ENCODE measurements at places on chromosomes 3 and 15. TPM values are rescaled to one million over a fixed set of nuclear protein-coding genes. Genes with fewer than 3 reads are reported as not detected.

GRCh38 chr15:85477730-85478129 is 97.3 kb downstream of the AKAP13 start:
- no peak for DNase-seq

Gene ADAMTS17
- 7.2 TPM for polyA plus RNA-seq

DNA sequence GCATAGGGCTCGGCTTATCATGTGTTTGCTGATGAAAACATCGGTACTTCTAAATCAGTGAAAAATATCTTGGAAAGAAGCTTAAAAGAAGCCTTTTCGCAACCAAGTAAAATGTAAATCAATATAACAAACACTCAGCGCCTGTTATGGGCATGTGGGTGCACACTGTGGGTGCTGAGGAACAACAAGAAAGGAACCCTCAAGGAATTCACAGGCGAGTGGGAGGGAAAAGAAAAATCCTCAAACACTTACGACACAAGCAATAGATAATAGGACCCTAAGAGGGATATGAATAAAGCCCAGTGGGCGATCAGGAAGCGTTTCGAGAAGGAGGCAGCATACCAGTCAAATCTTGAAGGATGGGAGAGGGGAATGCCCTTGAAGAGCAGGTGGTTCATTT is 21.9 kb downstream of the GLDN start:
- no peak for DNase-seq

GRCh38 chr3:73597476-73597875 is 27.3 kb downstream of the PDZRN3 start:
- no peak for DNase-seq

GRCh38 chr15:40420071-40420713 is 14.6 kb downstream of the IVD start:
- no peak for DNase-seq

GRCh38 chr3:188380722-188381121 is 226.8 kb downstream of the LPP start:
- DNase-seq, result no peak

- DNase-seq, result no peak
Observed at GRCh38 chr3:55118451-55118850, 190.6 kb upstream of the LRTM1 start.

DNA sequence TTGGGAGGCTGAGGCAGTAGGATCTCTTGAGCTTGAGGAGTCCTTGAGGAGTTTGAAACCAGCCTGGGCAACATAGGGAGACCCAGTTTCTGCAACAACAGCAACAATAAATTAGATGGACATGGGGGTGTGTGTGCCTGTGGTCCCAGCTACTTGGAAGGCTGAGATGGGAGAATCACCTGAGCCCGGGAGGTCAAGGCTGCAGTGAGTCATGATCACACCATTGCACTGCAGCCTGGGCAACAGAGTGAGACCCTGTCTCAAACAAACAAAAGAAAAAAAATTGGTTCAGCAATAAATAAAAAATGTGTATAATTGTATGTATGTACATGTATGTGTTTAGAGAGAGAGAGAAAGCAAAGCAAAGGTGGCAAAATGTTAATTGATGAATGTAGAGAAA is 83.1 kb downstream of the PDE8A start:
- no peak for DNase-seq

DNA sequence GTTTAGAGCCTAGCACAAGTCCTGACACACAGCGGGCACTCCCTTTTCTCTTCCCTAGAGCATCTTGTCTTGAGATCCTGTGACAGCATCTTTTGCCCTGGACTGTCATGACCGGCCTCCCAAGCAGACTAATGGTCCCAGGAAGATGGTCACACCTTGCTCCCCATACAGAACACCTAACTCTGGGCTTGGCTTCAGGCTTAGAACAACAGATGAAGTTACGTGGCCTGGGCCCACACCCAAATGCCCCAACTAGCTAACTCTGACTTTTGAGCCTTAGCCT is 781 bp upstream of the IP6K1 start:
- DNase-seq, result no peak

GRCh38 chr3:151798466-151798865 is 15.4 kb upstream of the AADAC start:
- DNase-seq, result no peak

Gene P4HTM
- polyA plus RNA-seq, result 8.7 TPM

Gene STT3B
- 36.4 TPM for polyA plus RNA-seq

GRCh38 chr3:14122301-14122700 is 2.4 kb downstream of the CHCHD4 start:
- no peak for DNase-seq

- peak; percentile 43 for DNase-seq
Observed at GRCh38 chr3:13544293-13544831, 4.6 kb upstream of the FBLN2 start.

DNA sequence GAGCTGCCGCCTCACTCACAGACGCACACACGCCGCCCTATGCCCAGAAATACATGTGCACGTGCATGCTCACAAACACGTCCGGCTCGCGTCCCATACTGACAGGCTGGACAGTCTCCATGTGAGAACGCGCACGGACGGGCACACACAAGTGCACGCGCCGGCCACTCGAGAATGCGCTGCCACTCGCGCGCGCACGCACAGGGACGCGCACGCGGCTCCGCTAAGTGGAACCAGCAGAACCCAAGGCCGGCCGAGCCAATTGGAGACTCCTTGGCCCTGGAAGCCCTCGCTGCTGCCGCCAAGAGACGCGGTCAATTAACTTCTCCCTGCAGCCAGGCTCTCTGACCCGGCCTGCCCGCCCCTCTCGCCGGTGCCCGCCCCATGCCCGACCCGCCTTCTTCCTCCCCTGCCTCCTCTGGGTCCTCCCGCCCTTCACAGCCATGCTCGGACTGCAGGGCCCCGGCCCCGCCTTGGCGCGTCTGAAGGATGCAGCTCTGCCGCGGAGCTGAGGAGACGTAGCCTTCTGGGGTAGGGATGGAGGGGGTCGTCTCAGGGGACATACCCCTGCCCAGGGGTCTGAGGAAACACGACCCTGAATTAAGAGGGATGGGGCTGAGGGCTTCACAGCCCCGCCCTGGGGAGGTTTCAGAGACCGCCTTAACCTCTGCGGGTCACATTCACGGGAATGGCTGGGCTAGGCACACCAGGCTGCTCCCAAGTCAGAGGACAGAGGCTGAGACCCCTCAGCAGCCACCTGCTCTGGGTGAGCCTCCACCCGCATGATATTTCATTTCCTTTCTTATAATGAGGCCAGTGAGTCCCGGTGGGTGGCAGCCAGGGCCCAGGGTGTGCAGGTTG is 15.0 kb downstream of the PTH1R start:
- peak; percentile 71 for DNase-seq

Gene THUMPD3
- 42.8 TPM for polyA plus RNA-seq

DNA sequence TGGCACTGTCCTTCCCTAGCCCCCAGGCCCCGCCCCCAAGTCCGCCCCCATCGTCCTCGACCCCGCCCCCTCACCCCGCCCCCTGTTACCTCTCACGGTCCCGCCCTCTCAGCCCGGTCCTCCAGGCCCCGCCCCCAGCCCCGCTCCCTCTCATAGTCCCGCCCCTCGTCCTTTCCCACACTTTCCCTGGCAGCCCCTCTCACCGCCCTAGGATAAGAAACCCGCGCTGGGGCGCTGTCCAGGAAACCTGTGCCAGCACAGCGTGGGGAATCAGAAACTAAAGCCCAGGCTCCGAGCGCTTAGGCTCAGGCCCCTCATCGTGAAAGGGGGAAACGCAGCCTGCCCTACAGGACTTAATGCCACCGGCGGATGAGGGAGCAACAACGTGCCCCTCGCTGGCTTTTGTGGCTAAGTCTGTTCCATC is 20.9 kb downstream of the TRPM1 start:
- peak; percentile 76 for DNase-seq

GRCh38 chr3:191628571-191628970 is 167.6 kb downstream of the PYDC2 start:
- DNase-seq, result no peak

Gene CEMIP
- under 0.01 TPM for polyA plus RNA-seq

DNA sequence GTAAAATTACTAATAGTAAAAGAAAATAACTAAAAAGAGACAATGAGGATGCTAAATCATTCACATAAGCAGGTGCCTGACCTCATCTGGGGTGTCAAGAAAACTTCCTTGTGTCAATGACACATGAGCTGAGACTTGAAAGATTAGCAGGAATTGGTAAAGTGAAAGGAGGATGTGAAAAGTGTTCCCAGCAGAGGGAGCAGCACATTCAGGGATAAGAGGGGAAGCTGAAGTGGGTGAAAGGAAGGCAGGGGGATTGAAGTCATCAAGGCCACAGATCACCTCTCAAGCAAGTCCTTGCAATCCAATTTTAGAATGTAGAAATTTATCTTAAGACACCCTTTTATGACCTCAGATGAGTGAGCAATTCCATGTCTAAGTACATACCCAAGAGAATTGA is 60.2 kb upstream of the ACP3 start:
- no peak for DNase-seq

Gene GRK7
- polyA plus RNA-seq, result 0.07 TPM

All from psoas muscle (tissue), 8 donors.